NCI-H2107 (cell line): ENCODE measurements at places on chromosomes 13 and 19.
A peak's percentile ranks its signal among the peaks of the same experiment; 100 is the strongest.

GRCh38 chr19:13152974-13153568 is 2.9 kb downstream of the IER2 start:
- peak; percentile 88 for DNase-seq

DNA sequence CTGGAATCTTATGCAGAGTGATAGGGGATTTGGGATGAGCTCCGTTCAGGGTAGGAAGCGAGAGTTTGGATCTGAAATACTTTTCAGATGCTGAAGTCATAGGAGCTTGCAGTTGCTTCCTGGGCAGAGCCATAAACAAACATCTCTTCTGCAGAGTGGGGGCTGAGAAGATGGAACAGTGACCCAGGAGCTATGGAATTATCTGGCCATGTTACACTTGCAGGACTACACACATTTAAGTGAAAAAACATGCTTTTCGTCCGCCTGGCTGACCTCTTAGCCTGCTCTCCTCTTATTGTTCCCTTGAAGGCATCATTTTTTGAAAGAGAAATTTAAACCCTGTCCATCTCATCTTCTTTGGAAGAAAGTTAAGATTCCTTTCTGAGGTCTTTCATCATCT is 40.7 kb downstream of the PSG11 start:
- DNase-seq: no peak

DNA sequence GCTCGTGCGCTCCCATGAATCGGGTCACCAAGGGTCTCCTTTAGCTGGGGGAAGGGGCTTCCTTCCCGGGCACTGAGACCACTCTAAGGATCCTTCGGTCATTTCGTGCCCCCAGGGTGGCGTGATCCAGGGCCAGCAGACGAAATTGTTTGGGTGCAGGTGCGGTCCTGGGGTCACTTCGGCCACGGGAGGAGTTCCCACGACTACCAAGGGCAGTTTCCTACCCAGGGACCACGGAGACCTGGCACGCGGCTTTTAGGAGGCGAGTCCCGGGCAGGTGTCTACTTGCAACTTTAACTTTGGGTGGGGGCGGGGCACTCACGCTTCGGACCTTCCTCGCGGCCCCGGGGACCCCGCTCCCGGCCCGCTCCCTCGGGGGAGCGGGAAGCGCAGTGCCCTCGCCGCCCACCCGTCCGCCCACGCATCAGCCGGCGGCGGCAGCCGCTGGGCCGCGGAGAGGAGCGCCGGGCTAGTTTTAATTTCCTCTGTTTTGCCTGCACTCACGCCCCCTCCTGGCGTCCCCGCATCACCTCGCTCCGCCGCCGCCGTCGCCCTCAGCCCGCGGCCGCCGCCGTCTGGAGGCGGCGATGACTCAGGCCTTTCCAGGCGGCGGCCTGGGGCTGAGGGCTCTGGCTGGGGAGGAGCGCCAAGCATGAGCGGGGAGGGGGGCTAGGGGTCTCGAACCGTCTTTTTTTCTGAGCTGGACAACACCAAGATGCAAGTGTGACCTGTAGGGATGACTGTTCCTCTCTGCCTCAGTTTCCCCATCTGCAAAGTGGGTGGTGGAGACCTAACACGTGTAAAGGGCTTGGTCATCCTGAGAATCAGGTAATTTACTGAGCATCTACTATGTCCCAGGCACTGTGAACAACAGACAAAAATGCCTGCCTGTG is 21.8 kb downstream of the OLFM2 start:
- DNase-seq: no peak

DNA sequence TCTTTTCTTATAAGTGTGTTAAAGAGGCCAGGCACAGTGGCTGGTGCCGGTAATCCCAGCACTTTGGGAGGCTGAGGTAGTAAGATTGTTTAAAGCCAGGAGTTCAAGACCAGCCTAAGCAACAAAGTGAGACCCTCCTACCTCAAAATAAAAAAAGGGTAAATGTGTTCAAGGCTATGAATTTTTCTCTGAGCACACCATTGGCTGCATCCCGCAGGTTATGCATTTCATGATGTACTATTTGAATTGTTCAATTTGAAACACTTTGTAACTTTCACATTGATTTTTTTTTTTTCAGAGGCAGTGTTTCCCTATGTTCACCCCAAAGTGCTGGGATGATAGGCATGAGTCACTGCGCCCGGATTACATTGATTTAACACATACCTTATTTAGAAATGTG is 138.1 kb downstream of the PTPRS start:
- no peak for DNase-seq

- no peak for DNase-seq
Measured at GRCh38 chr13:82791035-82791434, 1091.2 kb downstream of the SLITRK1 start.

GRCh38 chr19:678791-679388 is 2.7 kb downstream of the FSTL3 start:
- no peak for DNase-seq

- peak; percentile 85 for DNase-seq
Measured at GRCh38 chr19:18428787-18429674, 8.9 kb downstream of the ISYNA1 start.

- no peak for DNase-seq
Measured at GRCh38 chr13:45928843-45929242, 77.3 kb upstream of the SIAH3 start.

- DNase-seq: no peak
Measured at GRCh38 chr13:51997641-51998330, 13.5 kb downstream of the ATP7B start.

DNA sequence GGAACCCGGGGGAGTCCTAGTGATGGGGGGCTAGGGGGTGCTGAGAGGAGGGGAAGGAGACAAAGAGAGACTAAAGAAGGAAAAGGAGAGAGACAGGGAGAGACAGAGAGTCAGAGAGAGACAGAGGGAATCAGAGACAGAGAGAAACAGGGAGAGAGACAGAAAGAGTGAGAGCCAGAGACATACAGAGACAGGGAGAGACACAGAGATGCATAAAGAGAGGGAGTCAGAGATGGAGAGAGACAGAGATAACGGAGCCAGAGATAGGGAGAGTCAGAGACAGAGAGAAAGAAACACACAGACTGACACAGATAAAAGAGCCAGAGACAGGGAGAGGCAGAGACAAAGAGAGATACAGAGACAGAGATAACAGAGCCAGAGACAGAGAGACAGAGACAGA is 1.5 kb upstream of the TNFSF9 start:
- no peak for DNase-seq

GRCh38 chr13:65855242-65855805 is 1374.8 kb downstream of the PCDH9 start:
- DNase-seq: no peak

- no peak for DNase-seq
Measured at GRCh38 chr19:11970174-11970573, 5.3 kb downstream of the ZNF763 start.
